ENCODE measurements at places on chromosomes 1 and 21.

- no peak for DNase-seq
Measured at GRCh38 chr21:43703035-43703880, 15.7 kb upstream of the PDXK start.

DNA sequence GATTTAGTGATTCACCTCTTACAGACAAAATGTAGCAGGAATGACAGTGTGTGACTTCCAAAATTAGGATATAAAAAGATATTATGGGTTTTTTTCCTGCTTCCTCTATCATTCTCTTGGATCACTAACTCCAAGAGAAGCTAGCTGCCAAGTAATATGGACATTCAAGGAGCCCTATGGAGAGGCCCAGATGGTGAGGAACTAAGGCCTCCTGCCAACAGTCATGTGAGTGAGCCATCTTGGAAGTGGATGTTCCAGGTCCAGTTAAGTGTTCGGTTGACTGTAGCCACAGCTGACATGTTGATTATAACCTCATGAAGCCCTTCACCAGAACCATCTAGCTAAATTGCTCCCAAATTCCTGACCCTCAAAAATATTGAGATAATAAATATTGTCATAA is 38.8 kb downstream of the CD160 start:
- no peak for DNase-seq

DNA sequence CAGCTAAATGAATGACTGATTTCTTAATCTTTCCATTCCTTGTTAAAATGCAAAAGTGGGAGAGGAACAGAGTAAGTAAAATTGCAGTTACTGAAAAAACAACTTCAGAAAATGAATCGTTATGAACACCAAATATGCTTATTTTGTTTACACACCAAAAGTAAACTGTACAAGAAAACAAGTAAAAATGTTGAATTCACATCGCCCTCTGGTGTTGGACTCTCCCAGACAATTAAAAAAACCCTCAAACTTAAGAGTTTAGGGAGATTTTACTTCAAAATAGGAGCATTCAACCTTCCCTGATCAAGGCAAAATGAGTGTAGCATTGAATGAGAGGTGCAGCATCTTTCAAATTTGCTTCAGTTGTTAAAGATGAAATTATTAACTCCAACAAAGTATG is 19.4 kb upstream of the ESRRG start:
- peak; percentile 20 for DNase-seq

DNA sequence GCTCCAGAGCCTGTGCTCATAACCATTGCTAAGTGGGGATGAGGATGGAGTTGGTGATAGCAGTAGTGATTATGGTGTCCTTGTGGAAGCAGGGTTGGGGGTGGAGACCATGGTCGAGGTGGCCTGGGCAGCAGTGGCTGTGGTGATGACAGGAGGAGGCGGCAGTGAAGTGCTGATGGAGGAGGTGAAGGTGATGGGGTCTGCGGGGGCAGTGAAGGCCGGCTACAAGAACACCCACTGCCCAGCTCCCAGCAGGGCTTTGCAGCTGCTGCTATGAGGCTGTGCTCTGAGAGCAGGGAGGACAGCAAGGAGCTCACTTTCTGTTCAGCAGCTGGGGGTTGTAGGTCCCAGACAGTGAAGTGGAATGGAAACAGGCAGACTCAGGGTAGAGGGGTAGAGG is 15.6 kb upstream of the DMBX1 start:
- no peak for DNase-seq

GRCh38 chr21:45868488-45868887 is 113.1 kb upstream of the COL6A1 start:
- DNase-seq: no peak

DNA sequence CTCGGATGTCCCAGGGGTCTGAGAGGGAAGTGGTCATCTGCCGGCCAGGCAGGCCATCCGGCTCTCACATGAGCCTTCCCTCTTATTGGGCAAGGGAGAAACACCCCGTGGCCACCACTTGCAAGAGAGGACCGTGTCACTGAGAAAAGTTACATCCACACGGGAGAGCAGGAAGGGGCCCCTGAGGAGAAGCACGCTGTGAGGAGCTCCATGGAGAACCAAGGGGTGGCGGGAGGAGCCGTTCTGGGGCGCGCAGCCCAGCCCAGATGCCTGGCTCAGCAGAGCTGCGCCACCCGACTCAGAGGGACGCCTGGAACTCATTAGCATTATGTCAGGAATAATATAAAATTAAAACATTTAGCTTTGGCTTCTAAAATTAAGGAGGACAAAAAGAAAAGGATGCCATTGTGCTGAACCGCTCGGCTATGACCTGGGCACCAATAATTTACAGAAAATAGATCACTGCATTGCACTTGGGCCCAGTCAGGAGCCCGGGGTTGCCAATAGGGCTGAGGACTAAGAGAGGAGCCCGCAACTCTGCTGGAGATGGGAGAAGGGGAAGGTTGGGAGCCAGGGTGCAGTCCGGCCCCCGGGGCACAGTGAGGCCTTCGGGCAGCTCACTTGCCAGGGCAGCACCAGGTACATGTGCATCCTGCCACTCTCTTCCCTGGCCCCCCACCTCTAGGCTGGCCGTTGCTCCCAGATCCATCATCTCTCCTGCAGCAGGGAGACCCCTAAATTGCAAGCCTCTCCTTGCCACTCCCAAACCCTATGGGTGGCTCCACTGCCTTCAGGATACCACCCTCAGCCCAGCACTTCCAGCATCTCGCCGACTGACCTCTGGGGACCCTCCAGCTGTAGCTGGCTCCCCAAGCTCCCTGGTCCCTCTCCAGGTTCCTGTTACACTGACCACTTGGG is 84.8 kb downstream of the DMRTB1 start:
- no peak for DNase-seq

DNA sequence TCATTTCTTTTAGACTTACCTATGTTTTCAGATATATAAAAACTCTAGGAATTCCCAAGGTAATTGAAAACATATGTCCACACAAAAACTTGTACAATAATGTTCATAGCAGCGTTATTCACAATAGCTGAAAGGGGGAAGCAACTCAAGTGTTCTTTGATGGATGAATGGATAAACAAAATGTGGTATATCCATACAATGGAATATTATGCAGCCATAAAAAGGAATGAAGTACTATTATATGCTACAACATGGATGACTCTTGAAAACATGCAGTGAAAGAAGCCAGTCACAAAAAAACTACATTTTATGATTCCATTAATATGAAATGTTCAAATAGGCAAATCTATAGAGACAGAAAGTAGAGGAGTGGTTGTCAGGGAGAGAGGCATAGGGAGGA is 62.2 kb upstream of the WDR26 start:
- DNase-seq: no peak

GRCh38 chr1:2945821-2946231 is 75.4 kb upstream of the ACTRT2 start:
- no peak for DNase-seq

All from BE2C (cell line).